COLO829 (cell line): ENCODE measurements at places on chromosomes 13 and 19.

DNA sequence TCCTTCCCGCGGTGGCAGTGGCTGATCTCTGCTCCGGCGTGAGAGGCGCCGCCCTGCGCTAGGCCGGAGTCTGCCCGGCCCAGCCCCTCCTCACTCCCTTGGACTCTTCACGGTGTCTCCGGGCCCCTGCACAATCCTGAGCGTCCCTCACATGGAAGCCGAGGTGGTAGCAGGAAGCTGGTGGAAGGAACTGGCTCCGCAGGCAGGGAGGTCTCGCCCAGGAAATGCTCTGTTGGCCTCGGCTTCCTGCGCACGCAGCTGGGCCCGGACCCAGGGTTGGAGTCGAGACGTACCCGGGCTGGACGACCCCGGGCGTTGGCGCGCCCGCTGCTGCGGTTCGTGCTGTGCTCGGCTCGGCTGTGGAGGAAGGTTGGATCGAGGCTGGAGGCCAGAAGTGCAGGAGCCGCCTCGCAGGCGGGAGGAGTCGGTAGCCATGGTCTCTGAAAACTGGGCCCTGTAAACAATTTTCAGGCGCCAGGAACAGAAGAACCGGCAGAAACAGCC, 46.3 kb downstream of the ZNF724 start:
- DNase-seq, result no peak

DNA sequence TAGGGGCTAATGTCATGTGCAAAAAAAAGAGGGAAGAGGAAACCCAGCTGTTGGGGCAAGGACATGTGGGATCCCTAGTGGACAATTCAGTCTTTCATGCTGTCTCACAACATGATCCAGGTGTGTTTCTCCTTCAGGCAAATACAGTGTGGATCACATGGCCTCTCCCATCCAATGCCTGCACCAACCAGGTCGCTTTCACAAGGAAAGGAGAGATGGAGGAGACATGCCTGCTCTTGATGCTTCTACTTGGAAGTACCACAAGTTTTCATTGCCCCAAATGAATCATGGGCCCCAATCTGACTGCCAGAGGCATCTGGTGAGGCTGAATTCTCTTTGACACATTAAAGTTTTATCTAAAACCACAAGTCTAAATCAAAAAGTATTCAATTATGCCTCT, 82.1 kb downstream of the DLEU7 start:
- no peak for DNase-seq

- DNase-seq, result no peak
Measured at GRCh38 chr13:20383058-20383457, 142.6 kb downstream of the CRYL1 start.

GRCh38 chr19:31834070-31834469, 484.8 kb upstream of the TSHZ3 start:
- DNase-seq, result no peak

GRCh38 chr19:43524922-43525835, 1.8 kb downstream of the ETHE1 start:
- DNase-seq, result no peak

DNA sequence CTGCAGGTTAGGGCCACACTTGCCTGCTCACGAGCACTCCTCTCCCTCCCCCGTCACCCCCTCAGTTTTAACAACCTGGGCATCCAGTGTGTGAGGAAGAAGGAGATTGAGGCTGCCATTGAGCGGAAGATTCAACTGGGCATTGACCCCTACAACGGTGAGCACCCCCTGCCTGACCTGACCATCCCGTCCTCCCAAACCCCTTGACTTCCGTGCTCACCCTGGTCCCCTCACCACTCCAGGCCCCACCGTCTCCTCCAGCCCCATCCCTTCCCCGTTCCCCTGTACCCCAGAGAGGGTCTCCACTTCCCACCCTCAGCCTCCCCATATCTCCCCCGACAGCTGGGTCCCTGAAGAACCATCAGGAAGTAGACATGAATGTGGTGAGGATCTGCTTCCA, 13.6 kb upstream of the CLASRP start:
- no peak for DNase-seq

DNA sequence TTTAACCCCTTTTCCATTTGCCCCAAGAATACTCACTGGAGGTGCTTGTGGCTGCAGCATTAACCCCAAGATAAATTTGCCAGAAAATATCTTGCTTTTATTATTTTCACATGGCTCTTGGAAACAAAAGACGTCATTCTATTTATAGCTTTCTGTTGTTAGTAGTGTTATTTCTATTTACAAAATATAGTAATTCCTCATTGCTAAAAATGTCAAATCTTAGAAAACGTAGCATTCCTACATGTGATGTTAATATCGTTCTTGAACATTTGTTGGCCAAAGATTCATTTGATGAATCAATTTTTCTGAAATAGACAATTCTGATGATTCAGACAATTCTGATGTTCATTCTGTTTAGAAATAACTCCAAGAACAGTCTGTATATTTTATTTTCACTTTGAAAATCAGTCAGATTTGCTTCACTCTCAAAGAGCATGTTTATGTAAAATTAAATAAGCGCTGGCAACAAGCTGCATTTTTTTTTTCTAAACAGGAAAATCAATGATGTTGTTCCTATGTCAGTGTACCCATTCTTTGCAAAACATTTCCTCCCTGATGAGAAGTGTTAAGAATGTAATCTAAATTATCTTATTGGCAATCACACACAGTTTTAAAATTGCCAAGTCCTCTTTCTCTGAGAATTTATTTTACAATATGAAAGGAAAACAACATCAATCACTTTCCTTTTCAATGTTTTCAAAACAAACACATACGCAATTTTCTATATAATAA, 334.0 kb downstream of the KCTD12 start:
- DNase-seq, result no peak

DNA sequence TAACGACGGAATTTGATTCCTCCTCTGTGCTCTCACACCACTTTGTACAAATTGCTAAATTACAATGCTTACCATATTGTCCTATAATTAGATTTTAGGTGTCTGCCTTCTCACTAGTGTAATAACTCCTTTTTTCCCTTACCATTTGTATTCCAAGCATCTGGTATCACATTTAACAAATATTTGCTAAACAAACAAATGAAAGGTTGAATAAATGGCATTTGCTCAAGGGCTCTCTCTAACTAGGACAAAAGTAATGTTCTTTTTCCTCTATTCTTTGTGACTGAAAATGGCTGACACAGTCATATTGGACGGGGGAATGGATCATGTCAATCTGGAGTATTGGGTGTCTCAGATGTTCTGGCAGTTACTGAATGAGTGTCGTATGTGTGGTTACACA, 99.7 kb downstream of the ENOX1 start:
- DNase-seq, result no peak

GRCh38 chr13:74922963-74923362, 559.0 kb downstream of the TBC1D4 start:
- DNase-seq, result no peak

GRCh38 chr13:110957931-110958330, 43.1 kb upstream of the ANKRD10 start:
- no peak for DNase-seq

DNA sequence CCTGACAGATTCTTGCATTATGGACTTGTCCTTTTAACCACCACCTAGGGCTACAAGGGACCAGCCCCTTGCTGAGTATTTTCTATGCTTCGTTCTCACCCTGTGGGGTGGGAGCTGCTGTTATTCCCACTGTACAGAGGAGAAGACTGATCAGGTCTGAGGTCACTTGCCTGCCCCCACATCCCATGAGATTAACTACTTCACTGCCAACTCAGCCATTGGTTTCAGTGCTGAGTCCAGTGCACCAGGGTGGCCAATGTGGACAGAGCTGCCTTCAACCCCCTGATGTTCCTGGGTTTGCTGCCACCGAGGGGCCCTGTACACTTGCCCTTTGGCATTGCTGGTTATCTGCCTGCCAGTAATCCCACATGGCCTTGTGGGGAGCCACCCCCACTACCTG, 6.9 kb downstream of the PRKACA start:
- no peak for DNase-seq
